ENCODE measurements at places on chromosomes 1 and 21.

GRCh38 chr1:12525311-12526181, 92.5 kb downstream of the DHRS3 start:
- DNase-seq, result no peak

DNA sequence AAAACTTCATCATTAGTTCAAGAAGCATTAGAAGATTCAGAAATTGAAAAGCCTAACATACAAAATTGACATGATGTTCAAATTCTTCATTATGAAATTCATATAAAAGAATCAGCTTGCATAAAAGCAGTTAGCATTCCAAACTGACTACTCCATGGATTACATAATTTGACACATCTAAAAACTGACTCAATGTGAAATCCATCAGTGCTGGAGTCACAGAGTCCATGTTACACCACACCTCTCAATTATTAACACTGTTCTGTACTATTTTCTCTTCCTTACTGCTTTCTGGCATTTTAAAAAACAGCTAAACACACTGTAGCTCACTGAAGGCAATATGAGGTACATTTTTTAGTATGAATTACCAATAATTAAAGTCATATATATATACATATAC, 28.0 kb downstream of the ARHGAP29 start:
- DNase-seq, result no peak

DNA sequence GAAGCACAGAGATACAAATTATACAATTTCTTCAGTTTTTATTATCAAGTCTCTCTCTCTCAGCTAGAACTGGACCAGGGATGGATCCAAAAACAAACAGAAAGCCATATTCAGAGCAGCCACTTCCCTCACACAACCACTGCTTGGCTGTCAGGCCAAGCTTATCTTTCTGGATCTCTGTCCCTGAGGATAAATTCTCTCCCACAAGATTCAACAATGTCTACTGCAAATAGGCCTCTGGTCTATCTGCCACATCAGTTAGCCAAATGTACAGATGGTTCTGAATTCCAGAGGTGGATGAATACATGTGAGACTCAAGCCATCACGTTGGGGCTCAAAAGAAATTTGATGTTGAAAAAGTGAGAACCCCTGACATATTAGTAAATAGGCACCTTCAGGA, 350.9 kb downstream of the LTN1 start:
- DNase-seq, result no peak

GRCh38 chr1:165717918-165718515, 19.7 kb upstream of the ALDH9A1 start:
- peak; percentile 79 for DNase-seq

GRCh38 chr21:31493350-31493880, 149.4 kb upstream of the TIAM1 start:
- no peak for DNase-seq

GRCh38 chr1:32454726-32455125, 10.1 kb upstream of the ZBTB8B start:
- DNase-seq, result peak; percentile 25

- no peak for DNase-seq
Measured at GRCh38 chr1:89912073-89912472, 82.8 kb upstream of the ZNF326 start.

GRCh38 chr1:71908303-71908702, 374.0 kb downstream of the NEGR1 start:
- no peak for DNase-seq

DNA sequence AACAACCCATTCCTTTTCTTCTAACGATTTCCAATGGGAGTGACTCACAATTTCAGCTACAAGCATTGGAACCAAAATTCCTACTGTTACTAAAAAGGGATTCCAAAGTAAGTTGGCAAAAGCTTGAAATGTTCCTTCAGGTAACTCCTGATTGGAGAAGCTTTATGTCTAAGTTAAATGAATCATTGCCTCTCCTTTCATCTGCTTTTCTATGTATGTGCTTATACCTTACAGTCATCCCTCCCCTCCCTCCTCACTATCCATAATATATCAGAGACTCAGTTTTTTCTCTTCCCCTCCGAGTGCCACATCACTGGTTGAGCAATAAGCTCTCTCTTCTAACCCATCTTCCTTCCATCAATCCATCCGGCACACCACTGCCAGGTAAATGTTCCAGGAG, 86.8 kb downstream of the TIAM1 start:
- no peak for DNase-seq

DNA sequence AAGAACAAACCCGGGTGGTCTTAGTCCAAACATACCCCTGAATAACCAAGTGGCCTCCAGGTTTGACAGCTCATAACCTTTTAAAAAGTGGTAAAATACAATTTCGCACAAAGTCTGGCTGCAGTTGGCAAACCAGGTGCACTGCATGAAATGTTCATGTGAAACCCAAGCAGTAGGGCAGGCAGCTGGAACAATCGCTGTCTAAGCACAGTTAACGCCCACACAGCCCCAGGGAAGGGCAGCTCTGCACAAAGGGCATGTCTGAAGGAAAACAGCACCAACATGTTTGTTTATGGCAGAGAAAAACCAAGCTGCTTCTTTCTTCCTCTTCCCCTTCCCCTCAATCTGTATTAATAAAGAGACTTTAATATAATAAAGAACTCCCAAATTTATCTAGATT, 49.5 kb downstream of the KIAA1614 start:
- DNase-seq, result no peak

DNA sequence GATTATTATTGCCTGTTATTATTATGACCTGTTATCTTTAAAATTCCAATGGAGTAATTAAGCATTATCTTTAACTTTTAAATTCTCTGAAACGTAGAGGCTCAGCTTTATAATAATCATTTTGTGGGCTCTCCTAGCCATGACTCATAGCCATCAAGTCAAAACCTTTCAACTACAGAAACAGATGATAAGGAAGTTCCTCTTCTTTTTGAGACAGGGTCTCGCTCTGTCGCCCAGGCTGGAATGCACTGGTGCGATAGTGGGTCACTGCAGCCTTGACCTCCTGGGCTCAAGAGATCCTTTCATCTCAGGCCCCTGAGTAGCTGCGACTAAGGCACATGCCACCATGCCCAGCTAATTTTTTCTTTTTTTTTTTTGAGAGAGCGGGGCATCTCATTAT, 43.5 kb downstream of the CHML start:
- DNase-seq, result no peak

DNA sequence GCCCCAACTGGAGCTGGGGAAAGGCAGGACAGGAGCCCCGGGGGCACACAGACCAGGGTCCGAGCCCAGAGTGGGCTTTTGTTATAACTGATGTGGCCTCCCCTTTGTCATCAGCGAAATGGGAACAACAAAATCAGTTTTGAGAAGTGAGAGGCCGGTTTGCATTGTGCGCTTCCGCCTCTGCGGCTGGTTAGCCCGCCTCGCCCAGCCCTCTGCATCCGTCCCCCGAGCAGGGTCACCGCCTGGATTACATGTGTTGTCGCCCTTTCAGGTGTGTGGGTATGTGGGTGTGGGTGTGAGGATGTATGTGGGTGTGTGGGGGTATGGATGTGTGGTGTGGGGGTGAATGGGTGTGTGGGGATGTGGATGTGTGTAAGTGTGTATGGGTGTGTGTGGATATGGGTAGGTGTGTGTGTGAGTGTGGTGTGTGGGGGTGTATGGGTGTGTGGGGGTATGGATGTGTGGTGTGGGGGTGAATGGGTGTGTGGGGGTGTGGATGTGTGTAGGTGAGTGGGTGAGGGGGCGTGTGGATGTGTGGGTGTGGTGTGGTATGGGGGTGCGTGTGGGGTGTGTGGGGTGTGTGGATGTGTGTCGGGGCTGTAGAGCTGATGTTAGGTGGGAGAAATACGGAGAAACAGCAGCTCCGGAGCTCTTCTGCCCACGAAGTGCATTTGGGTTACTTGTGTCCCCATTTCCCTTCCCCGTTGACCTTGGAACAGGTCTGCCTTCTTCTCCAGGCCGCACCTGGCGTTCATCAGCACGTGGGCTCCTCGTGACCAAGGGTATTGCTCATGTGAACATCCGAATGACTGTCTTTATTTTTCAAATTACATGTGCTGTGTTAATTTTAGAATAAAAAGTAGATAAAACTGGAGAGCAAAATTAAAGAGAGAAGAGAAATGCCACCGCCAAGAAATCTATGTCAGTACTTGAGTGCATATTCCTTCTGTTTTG, 67.6 kb downstream of the FHAD1 start:
- DNase-seq, result no peak

GRCh38 chr1:89085781-89086180, 20.8 kb upstream of the GBP1 start:
- peak; percentile 40 for DNase-seq

- DNase-seq, result no peak
Measured at GRCh38 chr1:189323091-189323490, 1154.6 kb downstream of the BRINP3 start.

GRCh38 chr1:210093461-210093860, 139.1 kb upstream of the SERTAD4 start:
- no peak for DNase-seq

GRCh38 chr1:184629266-184629665, 125.4 kb downstream of the EDEM3 start:
- DNase-seq, result no peak

GRCh38 chr1:10662090-10662688, 134.3 kb downstream of the CASZ1 start:
- DNase-seq, result no peak

GRCh38 chr1:64511044-64511443, 41.1 kb downstream of the CACHD1 start:
- no peak for DNase-seq

DNA sequence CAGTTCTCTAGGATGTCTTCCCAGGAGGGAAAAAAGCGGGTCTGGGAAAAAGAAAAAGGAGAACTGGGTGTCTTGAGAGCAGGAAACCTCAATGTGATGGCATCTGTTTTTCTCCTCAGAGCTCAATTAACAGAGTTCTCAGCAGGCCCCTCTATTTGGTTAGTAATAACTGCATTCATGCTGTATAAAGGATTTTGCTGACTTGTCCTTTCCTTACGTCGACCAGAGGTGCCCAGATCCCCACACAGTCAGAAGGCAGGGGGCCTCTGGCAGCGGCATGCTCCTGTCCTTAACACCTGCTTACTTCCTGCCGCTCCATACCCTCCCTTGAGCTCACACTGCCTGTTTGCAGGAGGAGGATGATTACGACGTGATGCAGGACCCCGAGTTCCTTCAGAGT, 12.3 kb downstream of the PSMD4 start:
- DNase-seq, result no peak

GRCh38 chr1:22508329-22508728, 55.0 kb upstream of the EPHA8 start:
- DNase-seq, result no peak

- DNase-seq, result peak; percentile 34
Measured at GRCh38 chr1:94734963-94735901, 84.9 kb upstream of the SLC44A3 start.

DNA sequence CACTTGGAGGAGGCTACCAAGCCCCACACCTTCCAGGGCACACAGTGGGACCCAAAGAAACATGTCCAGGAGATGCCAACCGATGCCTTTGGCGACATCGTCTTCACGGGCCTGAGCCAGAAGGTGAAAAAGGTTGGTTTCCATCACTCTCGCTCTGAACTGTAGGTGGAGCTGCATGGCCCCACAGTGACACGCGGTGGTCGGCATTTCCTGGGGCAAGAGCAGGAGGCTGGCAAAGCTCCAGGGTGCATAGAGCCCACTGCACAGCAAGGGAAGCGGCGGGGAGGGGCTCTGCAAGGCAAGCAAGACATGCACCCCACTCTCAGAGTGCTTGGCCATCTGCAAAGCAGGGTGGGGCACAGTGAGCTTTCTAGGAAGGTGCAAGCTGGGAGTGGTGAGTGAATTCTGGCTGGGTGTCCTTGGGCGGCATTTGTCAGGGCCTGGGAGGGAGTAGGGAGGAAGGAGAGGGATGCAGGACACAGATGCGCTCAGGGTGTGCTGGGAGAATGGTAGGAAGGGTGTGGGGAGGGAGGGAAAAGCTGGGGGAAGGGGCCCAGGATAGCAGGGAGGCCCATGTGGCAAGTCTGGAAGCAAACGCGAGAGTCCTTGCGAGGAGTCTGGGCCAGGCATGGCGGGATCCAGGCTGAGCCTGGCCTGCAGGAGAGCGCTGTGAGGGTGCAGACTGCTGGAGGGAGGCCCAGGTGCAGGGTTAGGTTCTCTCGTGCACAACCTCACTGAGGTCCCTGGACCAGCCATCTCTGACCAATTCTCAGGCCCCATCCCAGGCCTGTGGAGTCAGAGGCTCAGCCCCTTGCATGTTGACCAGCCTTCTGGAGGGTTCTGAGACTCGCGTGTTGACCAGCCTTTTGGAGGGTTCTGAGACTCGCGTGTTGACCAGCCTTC, 11.0 kb downstream of the TRPM2 start:
- DNase-seq, result no peak

- DNase-seq, result peak; percentile 88
Measured at GRCh38 chr1:198156111-198156744, 570 bp upstream of the NEK7 start.

DNA sequence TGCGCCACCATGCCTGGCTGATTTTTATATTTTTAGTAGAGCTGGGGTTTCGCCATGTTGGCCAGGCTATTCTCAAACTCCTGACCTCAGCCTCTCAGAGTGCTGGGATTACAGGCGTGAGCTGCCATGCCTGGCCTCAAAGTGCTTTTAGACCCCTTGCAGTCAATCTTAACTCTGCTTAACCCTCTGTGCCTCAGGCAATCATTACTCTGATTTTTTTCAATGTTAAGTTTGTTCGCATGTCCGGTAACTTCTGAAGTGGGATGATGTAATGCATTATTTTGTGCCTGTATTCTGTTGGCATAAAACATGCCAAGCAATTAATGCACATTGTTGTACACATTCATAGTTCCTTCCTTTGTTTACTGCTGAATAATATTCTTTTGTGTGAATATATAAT, 18.6 kb downstream of the SMG7 start:
- no peak for DNase-seq

DNA sequence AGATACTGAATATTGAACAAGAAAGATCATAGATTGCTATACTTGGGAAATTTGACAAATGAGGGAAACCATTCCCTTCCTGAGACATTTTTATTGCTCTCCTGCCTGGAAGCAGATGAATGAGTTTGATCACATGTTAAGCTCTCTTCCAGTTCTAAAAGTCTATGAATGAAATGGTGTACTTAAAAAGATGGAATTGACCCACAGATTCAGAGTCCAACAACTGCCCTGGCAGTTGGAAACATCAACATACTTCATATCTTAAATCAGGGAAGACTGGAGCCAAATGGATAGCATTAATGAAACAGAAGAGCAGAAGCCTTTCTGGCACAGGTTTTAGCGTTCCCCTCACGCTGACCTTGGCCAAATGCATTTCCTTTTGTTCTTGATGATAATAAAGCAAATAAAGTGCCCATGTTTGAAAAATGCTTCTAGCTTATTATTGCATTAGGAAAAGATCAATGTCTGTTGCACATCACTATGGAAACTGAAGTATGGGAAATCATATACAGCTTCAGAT, 142.6 kb downstream of the ESRRG start:
- DNase-seq, result no peak
